ENCODE measurements at places on chromosomes 6 and 20. TPM values are rescaled to one million over a fixed set of nuclear protein-coding genes. Genes with fewer than 3 reads are reported as not detected.

GRCh38 chr6:142074516-142074915 lies 58.2 kb upstream of the GJE1 start:
- no peak for DNase-seq

DNA sequence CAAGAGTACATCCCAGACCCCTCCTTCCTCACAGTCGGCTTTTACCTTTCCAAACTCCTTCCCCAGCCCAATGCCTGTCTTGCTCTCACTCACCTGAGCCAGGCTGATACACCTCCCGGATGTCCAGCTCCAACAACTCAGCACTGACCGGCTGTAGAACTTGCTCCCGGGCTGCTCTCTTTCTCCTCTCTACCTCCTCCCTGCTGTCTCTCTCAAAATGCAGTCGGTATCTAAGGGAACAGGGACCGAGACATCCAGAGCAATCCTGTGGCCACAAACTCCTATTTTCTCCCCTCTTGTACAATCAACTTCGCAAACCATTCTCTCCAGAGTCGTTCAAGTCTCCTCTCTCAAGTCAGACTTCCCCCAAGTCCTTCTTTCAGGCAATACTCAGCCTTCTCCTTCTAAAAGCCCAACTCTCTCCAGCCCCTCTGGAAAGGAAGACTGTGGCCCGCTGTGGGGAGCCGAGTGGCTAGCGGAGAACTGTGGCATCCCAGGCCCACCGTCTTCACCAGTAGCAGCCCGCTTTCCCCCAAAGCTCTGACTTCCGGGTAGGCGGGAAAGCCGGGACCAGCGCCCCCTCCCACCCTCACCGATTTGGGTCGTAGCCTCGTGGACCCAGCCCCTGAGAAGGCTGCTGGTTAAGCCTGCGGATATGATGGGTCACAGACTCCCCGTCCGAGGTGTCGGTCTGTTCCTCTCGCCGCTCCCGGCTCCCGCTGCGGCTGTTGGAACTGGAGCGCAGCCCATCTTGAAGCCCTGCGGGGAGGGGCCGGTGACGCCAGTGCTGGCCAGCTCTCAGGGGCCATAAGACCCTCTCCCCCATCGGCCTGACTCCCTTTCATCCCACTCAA lies 1.1 kb downstream of the GNL1 start:
- DNase-seq: peak; percentile 75

DNA sequence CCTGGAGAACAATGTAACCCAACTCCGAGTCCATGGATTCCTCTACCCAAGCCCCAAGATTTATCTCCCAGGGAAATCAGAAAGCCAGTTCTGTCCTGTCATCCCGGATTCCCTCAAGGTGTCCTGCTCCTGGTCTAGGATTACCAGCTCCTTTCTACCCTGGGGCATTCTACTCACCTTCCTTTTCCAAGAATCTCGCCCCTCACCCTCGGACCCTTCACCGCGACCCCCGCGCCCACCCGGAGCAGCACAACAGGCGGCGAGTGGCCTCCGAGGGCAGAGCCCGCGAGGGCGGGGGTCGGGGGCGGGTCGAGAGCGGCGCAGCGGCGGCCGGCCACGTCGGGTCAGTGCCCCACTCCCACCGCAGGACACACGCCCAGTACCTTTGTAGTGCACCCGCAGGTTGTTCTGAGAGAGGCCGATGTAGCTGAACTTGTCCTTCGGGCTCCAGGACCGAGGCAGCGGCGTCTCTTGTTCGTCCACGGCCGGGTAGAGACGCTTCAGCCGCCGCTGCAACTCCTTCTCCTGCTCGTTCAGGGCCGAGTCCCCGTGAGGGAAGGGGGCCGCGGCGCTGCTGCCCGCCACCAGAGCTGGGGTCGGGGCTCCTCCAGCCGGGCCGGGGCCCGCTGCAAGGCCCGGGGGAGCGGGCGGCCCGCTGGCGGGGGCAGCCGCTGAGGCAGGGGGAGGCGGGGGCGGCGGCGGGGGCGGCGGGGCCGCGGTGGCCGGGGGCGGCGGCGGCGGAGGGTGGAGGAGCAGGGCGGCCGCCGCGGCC lies 897 bp downstream of the RANBP9 start:
- peak; percentile 69 for DNase-seq

DNA sequence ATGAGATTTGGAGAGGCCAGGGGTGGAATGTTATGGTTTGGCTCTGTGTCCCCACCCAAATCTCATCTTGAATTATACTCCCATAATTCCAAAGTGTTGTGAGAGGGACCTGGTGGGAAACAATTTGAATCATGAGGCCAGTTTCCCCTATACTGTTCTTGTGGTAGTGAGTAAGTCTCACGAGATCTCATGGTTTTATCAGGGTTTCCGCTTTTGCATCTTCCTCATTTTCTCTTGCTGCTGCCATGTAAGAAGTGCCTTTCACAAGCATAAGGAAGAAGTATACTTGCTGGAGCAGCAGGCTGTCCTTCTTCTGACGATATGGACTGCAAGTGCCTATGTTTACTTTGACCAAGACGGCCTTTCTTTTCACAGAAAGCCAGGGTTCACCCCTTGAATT lies 270.5 kb downstream of the ESR1 start:
- no peak for DNase-seq

- DNase-seq: no peak
These were observed 12.3 kb downstream of the PAQR8 start for GRCh38 chr6:52374247-52374646.

DNA sequence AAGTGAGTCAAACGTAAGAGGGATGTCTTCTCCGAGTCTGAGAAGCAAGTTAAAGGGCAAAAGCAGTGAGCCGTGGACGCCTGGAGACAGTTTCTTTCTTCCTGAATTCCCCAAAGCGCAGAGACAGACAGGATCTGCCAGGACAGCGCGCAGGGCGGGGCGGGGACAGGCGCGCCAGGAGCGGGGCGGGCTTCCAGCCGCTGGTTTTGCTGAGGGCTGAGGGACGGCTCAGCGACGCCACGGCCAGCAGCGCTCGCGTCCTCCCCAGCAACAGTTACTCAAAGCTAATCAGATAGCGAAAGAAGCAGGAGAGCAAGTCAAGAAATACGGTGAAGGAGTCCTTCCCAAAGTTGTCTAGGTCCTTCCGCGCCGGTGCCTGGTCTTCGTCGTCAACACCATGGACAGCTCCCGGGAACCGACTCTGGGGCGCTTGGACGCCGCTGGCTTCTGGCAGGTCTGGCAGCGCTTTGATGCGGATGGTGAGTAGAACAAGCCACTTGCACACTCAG lies at the start of gene SCGN:
Gene SCGN, plus strand, starts transcription at position 209 of the 509 bp plus-strand sequence. Its CDS starts 189 bp downstream, at position 398.
- DNase-seq: peak; percentile 61

GRCh38 chr20:63222541-63222940 lies 6.6 kb upstream of the YTHDF1 start:
- no peak for DNase-seq

GRCh38 chr6:19905584-19905983 lies 68.4 kb downstream of the ID4 start:
- DNase-seq: no peak

GRCh38 chr6:105272786-105273185 lies 93.0 kb upstream of the POPDC3 start:
- peak; percentile 80 for DNase-seq

GRCh38 chr20:3804254-3804751 lies 8.2 kb downstream of the CDC25B start:
- DNase-seq: no peak

DNA sequence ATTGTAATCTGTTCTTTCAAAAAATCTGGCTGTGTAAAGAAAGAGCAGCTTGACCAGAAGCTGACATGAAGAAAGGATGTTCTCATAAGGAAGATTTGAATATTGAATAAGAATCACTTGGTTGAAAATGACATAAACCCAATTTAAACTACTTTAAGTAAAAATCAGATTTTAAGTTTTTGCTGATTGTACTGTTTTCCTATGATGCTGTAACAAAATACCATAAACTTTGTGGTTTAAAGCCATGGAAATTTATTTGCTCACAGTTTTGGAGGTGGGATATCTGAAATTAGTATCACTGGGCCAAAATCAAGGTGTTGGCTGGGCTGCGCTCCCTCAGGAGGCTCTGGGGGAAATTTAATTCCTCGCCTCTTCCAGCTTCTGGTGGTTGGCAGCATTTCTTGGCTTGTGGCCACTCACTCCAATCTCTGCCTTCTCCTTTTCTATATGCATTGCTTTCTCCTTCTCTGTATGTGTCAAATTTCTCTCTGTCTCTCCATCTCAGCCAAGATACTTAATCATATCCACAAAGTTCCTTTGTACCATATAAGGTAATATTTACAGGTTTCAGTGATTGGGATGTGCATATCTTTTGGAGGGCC lies 141.2 kb upstream of the ZFP64 start:
- DNase-seq: no peak

- DNase-seq: no peak
These were observed 216.5 kb upstream of the RREB1 start for GRCh38 chr6:6891125-6891721.

- DNase-seq: no peak
These were observed 13.1 kb upstream of the RBM38 start for GRCh38 chr20:57378107-57378506.

- DNase-seq: peak; percentile 41
These were observed 39.9 kb downstream of the SLC52A3 start for GRCh38 chr20:728256-728944.

- DNase-seq: no peak
These were observed 115.1 kb downstream of the QKI start for GRCh38 chr6:163529605-163530004.

- no peak for DNase-seq
These were observed 155.8 kb downstream of the RNGTT start for GRCh38 chr6:88807622-88808021.

DNA sequence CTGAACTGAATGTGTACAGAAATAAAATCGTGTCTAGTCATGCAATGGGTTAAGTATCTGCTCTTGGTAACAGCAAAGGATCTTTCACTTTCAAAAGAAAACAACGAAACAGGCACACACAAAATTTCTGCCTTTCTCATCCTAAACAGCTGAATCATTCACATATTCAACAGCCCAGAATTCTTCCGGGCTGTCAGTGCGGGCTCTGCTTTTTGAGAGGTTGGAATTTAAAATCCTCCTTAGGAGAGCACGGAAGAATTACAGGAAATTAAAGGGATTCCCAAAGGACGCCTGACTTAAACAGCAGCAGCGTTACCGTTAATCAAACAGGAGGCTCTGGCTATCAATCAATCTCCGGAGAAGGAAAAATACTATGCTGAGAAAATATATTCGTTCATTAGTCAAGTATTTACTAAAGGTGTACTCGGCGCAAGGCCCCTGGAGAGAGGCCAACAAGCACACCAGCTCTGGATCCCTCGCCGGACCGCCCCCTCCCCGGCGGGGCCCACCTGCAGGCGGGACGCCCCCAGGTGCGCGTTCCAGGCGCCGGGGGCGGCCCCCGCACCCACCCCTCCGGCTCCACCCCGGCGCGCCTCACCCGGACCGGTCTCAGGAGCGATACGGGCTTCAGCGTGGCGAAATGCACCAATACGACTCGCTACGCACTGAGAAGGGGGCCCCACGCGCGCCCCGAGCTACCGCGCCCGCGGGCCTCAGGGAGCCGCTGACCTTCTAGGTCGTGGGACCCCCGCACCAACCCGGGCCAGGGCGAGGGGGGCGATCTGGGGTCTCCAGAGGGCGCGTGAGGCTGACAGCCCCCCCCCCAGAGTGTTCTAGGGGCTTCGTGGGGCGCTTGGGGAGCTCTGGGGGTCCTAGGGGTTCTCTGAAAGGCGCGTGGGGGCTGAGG lies 1.0 kb downstream of the NAPB start:
- peak; percentile 49 for DNase-seq

GRCh38 chr6:94894300-94894699 lies 683.0 kb upstream of the MANEA start:
- DNase-seq: no peak

DNA sequence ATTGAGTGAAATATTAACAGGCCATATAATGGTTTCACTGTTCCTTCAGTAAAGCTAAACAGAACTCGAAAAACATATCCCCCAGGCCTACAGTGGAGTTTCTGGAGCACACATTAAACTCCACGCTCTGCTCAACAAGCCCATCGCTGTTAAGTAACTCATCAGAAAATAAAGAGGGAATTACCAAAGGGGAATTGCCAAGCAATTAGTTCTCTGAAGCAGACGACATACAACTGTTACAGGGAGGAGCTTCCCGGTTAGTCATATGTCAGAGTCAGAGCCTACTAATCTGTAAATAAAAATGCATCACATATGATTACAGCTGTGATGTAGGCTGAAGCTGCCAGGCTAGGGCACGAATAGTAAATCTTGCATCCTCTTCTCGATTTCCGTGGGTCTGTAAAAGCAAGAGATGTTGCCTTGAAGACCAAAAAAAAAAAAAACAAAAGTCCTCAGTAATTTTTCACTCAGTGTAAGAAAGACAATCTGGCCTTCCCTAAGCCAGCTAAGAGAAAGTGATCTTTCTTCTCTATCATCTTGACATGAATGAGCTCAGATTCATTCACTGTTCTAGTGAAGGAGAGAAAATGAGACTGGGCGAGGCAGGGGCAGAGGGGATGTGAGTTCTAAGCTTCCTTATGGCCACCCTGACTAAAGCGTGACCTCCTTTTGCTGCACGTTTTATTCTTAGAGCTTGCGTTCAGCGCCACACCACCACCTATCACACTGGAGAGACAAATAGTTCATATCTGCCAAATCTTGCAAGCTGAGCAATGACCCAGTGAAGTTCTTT lies 13.8 kb downstream of the ATXN1 start:
- no peak for DNase-seq

DNA sequence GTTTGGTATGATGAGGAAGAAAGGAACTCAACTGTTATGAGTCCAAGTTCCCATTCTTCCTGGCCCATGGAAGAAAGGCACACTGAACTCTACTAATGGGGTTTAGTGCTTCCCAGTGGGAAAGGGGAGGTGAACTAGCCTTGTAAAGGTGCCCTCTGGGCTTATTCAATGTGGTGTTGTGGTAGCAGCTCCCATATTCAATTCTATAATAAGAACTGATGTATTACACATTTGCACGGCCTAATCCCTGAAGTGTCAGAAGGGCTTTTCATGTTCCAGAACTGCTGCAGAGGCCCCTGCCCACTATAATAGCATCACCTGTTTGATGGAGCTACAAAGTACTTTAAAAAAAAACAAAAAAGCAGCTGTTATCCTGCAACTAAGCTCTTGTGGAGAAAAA lies 17.1 kb downstream of the PRKN start:
- DNase-seq: no peak

Gene PRDM13
- not detected for polyA plus RNA-seq

Gene NOTCH4
- polyA plus RNA-seq: 9.7 TPM

Gene PTK6
- polyA plus RNA-seq: 0.04 TPM

Gene NCOA6
- 6.9 TPM for polyA plus RNA-seq

Gene DYNLT1
- 177 TPM for polyA plus RNA-seq

Gene ZNF311
- polyA plus RNA-seq: not detected

Gene AVP
- not detected for polyA plus RNA-seq

Gene VAPB
- 46.5 TPM for polyA plus RNA-seq

Gene TAGAP
- 0.10 TPM for polyA plus RNA-seq

Gene PXDC1
- 12.2 TPM for polyA plus RNA-seq

Gene PSORS1C2
- polyA plus RNA-seq: not detected

Gene SERINC3
- 89.2 TPM for polyA plus RNA-seq

Gene RBM24
- 148 TPM for polyA plus RNA-seq

Gene FAM83B
- 0.18 TPM for polyA plus RNA-seq

Gene FHL5
- polyA plus RNA-seq: 2.4 TPM

Gene MCHR2
- not detected for polyA plus RNA-seq
